ENCODE measurements at places on chromosomes 4 and X. TPM values are rescaled to one million over a fixed set of nuclear protein-coding genes. Genes with fewer than 3 reads are reported as not detected.

SPATA4 gene
- not detected for total RNA-seq

EVC gene
- total RNA-seq = 2.2 TPM

GRCh38 chrX:2538031-2538757, 37.4 kb upstream of the DHRSX start:
- no peak for DNase-seq

GRCh38 chrX:90883479-90883878, 551.2 kb upstream of the PABPC5 start:
- DNase-seq = no peak

DNA sequence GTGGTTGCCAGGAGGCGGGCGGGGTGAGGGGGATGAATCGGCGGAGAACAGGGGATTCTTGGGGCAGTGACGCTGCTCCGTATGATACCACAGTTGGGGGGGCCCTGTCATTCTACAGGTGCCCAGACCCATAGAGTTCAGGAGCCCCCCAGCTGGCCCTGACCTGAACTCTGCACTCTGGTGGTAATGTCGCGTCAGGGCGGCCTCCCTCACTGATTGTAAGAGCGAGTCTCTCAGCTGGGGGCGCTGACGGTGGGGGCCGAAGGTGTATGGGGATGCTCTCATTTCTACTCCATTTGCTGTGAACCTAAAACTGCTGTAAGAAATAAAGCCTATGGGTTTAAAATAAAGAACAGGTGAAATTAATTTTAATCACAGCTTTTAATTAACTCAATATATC, 91.8 kb upstream of the PSAPL1 start:
- DNase-seq = no peak

- DNase-seq = no peak
These were observed 48.6 kb upstream of the CLDN24 start for GRCh38 chr4:183370786-183371185.

DNA sequence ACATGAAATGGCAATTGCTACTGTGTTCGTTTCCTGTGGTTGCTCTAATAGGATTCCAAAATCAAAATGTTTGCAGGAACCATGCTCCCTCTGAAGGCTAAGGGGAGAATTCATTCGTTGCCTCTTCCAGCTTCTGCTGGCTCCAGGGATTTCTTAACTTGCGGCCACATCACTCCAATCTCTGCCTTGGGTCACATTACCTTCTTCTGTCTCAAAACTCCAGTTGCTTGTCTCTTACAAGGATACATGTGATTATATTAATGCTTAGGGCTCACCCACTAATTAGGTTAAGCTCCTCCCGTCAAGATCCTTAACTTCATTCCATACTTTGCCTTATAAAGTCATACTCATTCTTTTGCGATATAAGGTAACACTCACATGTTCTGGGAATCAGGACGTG, 208.4 kb downstream of the RBM46 start:
- no peak for DNase-seq

All from activated CD8-positive, alpha-beta memory T cell treated with anti-CD3 and anti-CD28 coated beads, Interleukin-2, amount 10 ng/mL, durations not matched to agents 7 days and 5 days (primary cell).